Stimulated activated CD4-positive, alpha-beta T cell treated with anti-CD3 and anti-CD28 coated beads, Interleukin-4, amount 100 ng/mL, for 1 hour (primary cell): ENCODE measurements at places on chromosomes 1 and 21.

GRCh38 chr1:165052936-165053335 is 303.6 kb downstream of the LMX1A start:
- no peak for DNase-seq

GRCh38 chr1:96980448-96980847 is 258.9 kb downstream of the PTBP2 start:
- no peak for DNase-seq

DNA sequence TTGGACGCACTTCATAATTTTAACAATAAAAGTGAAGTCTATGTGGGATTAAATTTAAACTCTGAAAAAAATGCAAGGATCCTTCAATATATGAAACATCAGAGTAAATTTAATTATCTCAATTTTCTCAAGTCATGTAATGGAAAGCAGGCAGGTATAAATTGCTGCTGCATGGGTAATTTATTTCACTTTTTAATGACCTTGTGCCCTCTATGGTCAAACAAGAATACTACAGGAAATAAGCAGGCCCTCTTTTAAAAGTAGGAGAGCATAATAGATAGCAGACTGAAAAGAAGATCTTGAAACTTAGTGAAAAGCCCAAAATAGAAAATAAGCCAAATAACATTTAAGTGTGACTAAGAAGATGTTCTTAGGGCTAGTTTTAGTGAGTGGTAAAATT is 22.9 kb downstream of the BCAS2 start:
- DNase-seq: no peak

- no peak for DNase-seq
Observed at GRCh38 chr1:233704898-233705723, 91.2 kb downstream of the KCNK1 start.

GRCh38 chr1:29306471-29307140 is 70.3 kb downstream of the PTPRU start:
- no peak for DNase-seq
